ENCODE measurements at places on chromosomes 16 and 17. TPM values are rescaled to one million over a fixed set of nuclear protein-coding genes. Genes with fewer than 3 reads are reported as not detected.
A peak's percentile ranks its signal among the peaks of the same experiment; 100 is the strongest.

Gene MTSS2
- 97.1 TPM for polyA plus RNA-seq

Gene EVPL
- polyA plus RNA-seq = 0.04 TPM

- DNase-seq = no peak
These were observed 56.0 kb downstream of the SHISA6 start for GRCh38 chr17:11296994-11297393.

- no peak for DNase-seq
These were observed 108.9 kb upstream of the CIBAR2 start for GRCh38 chr16:85220964-85221731.

- no peak for DNase-seq
These were observed 3.9 kb downstream of the NLRC3 start for GRCh38 chr16:3573146-3573815.

GRCh38 chr16:29154088-29154487 is 169.2 kb downstream of the LAT start:
- DNase-seq = no peak

DNA sequence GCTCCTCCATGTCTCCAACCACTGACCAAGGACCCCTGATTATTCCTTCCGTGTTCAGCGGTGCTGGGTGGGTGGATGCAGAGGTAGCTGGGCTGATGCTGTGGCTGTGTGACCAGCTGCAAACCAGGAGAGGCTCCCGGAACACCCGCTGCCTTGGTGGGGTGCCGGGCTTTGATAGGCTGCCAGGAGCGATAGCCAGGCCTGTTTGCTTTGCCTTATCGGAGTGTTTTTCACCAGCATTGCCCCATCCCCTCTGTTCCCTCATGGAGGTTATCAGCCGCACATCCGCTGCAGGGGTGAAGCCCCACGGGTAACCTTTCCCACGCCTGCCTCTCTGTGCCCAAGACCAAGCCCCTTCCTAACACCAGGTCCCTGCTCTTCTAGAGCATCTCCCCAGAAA is 354.3 kb downstream of the C16orf95 start:
- DNase-seq = no peak

GRCh38 chr17:37796076-37796475 is 51.2 kb upstream of the HNF1B start:
- DNase-seq = no peak

DNA sequence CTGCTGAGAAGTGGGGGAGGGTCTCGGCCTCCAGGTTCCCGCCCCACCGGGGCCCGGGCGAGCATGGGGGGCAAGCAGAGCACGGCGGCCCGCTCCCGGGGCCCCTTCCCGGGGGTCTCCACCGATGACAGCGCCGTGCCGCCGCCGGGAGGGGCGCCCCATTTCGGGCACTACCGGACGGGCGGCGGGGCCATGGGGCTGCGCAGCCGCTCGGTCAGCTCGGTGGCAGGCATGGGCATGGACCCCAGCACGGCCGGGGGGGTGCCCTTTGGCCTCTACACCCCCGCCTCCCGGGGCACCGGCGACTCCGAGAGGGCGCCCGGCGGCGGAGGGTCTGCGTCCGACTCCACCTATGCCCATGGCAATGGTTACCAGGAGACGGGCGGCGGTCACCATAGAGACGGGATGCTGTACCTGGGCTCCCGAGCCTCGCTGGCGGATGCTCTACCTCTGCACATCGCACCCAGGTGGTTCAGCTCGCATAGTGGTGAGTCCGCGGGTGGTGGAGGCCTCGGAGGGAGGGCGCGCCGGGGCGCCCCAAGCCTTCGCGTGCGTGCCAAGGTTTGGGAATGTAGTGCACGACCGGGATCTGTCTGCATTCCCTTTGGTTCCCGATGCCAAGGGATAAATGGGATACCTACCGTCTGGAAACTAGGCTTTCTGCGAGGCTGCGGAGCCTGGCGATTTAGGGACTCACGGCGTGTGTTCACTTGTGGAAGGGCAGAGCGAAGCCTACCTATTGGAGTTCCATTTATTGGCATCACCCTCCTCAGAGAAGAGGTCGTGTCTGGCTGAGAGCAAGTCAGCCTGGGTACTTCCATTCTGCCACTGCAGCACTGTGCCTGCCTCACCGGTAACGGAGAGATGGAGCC is 1.0 kb downstream of the ZNRF1 start:
- DNase-seq = peak; percentile 77

All from heart left ventricle (tissue), 16 donors.